ENCODE measurements at places on chromosomes 16 and 17.

DNA sequence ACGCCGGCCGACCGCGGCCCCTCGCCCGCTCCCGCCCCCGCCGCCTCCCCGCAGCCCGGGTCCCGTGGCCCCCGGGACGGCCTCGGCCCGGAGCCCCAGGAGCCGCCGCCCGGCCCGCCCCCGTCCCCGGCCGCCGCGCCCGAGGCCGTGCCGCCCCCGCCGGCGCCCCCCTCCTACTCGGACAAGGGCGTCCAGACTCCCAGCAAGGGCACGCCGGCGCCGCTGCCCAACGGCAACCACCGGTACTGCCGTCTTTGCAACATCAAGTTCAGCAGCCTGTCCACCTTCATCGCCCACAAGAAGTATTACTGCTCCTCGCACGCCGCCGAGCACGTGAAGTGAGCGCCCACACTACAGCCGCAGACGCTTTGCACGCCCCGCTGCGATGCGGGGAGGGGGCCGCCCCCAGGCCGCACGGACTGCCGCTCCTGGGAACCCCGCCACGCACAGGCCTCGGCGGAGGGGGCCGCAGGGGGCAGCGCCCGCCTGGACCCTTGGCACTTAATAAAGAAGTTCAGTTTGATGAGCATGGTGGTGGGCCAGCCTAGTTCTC is 35.5 kb upstream of the ZC3H18 start:
- DNase-seq, result no peak

- no peak for DNase-seq
Measured at GRCh38 chr17:66625311-66625767, 209.6 kb upstream of the CACNG5 start.

GRCh38 chr17:56319531-56319930 is 166.3 kb downstream of the ANKFN1 start:
- DNase-seq, result no peak

DNA sequence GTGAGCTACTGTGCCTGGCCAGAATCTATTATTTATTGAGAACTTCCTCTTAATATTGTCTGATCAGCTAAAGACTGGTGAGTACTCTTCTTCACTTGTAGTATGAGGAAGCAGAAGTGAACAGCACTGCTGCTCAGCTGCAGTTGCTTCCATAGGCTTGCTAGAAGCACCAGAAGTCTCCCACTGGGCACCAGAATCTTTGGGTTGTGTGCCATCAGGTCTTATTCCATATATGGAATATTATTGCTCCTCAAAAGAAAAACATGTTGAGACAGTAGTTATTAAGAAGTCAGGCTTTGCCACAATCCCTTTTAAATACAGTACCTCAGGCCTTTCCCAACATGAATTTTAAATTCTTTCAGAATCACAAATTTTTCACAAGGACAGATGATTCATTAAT is 17.2 kb downstream of the SNTB2 start:
- no peak for DNase-seq

DNA sequence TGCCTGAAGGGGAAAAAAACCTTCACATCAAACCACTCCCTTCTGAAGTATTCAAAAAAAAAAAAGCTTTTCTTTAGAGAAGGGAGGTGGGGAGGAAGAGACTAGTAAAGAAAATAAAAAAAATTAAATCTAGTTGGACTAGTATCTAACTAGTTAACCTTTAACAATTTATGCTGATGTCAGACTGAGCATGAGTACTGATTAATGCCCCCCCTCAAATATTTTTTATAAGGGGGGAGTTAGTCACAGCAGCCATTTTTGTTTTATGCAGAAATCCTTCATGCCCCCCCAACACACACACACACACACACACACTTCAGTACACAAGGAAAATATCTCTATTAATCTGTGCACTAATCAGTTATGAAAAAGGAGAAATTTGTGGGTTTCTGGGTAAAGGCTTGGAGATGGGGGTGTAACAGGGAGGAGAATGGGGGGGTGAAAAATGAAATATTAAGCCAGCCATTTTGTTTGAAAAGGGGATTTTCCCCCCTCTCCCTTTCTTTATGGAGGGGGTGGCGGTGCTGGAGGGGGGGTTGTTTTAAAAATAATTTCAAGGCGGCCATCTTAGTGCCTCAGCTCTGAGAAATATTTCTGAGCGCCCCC is 4.7 kb upstream of the CHD3 start:
- DNase-seq, result no peak

DNA sequence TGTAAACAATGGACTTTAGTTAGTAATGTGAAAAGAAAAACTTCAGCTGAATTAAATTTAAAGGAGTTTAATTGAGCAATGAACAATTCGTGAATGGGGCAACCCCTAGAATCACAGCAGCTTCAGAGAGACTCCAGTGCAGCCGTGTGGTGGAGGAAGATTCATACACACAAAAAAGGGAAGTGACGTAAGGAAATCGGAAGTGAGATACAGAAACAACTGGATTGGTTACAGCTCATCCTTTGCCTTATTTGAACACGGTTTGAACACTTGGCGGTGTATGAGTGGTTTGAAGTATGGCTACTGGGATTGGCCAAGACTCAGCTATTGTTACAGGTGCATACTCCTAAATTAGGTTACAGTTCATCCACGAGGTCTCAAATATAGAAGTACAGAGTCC is 460.4 kb upstream of the ASIC2 start:
- DNase-seq, result no peak

GRCh38 chr16:78972986-78973385 is 627.6 kb downstream of the MAF start:
- no peak for DNase-seq

DNA sequence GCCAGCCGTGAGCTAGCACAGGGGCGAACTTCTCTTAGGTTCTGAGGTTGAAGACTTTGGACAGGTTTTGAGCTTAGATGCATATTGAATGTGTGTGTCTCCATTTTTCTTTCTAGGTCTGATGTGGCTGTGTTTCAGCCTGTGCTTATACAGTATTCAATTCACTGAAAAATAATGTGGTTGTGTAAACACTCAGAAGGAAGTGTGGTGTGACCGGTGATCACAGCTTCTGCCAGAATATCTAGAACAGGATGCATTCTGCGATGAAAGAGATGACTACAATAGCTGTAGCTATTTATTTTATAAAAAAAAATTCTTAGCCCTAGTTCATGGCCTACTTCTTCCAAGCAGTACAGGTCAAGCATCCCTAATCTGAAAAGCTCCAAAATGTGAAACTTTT is 64.4 kb downstream of the MAP2K6 start:
- no peak for DNase-seq

- DNase-seq, result peak; percentile 39
Measured at GRCh38 chr16:28549301-28549899, 4.3 kb upstream of the SGF29 start.

DNA sequence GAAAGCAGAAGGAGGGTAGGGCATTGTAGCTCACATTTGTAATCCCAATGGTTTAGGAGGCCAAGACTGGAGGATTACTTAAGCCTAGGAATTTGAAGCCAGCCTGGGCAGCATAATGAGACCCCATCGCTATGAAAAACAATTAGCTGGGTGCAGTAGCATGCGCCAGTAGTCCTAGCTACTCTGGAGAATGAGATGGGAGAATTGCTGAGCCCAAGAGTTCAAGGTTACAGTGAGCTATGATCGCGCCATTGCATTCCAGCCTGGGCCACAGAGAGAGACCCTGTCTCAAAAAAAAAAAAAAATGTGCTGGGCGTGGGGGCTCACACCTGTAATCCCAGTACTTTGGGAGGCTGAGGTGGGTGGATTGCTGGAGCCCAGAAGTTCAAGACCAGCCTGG is 5.0 kb downstream of the ATF7IP2 start:
- DNase-seq, result no peak

DNA sequence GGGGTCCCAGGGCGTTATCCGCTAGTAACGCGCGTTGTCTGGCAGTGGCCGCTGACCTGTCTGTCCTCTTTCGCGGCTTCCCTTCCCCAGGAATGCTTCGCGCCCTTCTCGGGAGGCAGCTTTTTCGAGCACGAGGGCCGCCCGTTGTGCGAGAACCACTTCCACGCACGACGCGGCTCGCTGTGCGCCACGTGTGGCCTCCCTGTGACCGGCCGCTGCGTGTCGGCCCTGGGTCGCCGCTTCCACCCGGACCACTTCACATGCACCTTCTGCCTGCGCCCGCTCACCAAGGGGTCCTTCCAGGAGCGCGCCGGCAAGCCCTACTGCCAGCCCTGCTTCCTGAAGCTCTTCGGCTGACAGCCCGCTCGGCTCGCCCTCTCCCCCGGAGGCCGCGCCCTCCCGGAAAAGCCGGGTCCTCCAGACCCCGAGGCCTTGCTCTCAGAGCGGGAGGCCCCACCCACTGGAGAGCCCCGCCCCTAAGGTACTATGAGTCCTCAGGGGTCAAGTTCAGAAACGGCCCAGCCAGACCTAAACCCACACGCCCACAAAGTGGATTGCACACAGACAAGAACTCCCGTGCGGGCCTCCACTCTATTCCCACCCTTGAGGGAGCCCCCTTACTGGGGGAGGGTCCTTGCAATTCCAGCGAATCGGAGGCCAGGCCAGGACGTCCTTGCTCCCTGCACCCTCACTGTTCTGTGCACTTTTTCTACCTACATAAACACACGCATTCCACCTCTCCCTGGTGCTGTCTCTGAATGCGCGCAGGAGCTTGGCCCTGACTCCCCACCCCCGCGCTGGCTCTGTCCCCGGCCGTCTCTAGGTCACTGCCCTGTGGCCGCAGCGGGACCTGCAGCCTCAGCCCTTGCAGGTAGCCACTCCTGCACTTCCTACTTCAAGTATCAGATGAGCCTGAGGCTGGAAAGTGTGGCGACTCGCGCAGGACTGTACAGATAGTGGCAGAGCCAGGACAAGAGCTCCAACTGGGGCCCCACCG is 5.4 kb upstream of the SLC5A2 start:
- peak; percentile 88 for DNase-seq

DNA sequence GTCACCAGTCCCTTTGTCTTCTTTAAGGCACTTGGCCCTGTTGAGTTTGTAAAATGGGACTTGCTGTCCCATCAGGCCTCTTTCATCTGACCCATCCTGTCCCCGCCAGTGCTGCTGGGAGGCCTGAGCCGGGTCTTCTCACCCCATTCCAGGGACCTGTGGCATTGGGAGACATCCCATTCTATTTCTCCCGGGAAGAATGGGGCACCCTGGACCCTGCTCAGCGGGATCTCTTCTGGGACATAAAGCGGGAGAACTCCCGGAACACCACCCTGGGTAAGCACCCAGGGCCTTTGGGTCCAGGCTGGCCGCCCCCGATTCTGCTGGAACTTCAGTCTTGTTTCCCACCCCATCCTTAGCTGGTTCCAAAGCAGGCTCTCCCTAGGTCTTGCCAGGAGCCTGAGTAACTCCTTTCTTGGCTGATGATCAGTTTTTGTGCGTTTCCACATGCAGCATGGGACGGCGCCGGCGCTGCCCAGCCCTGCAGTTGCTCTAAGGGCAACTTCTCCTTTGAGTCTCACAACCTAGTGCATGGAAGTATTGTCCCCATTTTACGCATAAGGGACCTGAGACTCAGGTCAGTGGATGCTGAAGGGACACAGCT is 4.1 kb downstream of the ZNF213 start:
- DNase-seq, result peak; percentile 27
